Lower lobe of right lung (tissue), 2 donors: ENCODE measurements at places on chromosomes 6 and 20. TPM values are rescaled to one million over a fixed set of nuclear protein-coding genes. Genes with fewer than 3 reads are reported as not detected.
A peak's percentile ranks its signal among the peaks of the same experiment; 100 is the strongest.

- DNase-seq = no peak
- peaks cover 73% of the 10 kb centered on the region for H3K27me3 ChIP-seq
- peaks cover 30% of the 10 kb centered on the region for H3K4me1 ChIP-seq
- peak overlapping the region; percentile 56 for H3K4me3 ChIP-seq
- no peaks in the 10 kb centered on the region for H3K36me3 ChIP-seq
Measured at GRCh38 chr6:165662041-165662748, 846 bp downstream of the PDE10A start.

GRCh38 chr20:34880215-34880850, 3.9 kb downstream of the ACSS2 start:
- H3K4me3 ChIP-seq = no peak overlapping the region
- no peaks in the 10 kb centered on the region for H3K27me3 ChIP-seq
- H3K36me3 ChIP-seq = peaks cover 27% of the 10 kb centered on the region
- no peak overlapping the region for H3K27ac ChIP-seq

- no peak overlapping the region for H3K4me3 ChIP-seq
- H3K27ac ChIP-seq = no peak overlapping the region
- peaks cover 11% of the 10 kb centered on the region for H3K4me1 ChIP-seq
- H3K27me3 ChIP-seq = no peaks in the 10 kb centered on the region
Measured at GRCh38 chr6:15523679-15524630, 138.9 kb downstream of the DTNBP1 start.

- no peaks in the 10 kb centered on the region for H3K4me1 ChIP-seq
- H3K27me3 ChIP-seq = peaks cover 57% of the 10 kb centered on the region
- no peak overlapping the region for H3K4me3 ChIP-seq
- no peak overlapping the region for H3K27ac ChIP-seq
- no peaks in the 10 kb centered on the region for H3K36me3 ChIP-seq
Measured at GRCh38 chr20:57069442-57069841, 197.0 kb downstream of the BMP7 start.

DNA sequence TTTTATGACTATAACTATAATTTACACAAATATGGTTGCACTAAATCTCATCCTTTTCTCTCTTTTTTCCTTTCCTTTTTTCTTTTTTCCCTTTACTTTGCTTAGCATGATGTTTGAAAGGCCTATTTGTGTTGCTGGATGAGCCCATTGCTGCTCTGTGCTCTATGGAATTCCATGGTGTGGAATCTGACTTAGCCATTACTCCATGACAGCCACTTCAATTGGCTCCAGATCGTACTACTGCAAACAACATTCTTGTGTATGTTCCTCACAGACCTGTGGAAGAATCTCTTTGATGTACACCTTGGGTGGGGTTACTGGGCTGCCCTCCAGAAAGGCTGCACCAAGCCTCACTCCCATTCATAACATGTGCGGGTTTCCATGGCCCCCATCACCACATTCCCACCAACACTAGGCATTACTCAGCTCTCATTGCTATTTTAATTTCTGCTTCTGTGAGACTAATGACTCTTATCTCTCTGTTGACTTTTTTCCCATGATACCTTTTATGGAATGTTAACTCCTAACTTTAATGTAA, 979.0 kb downstream of the KIF16B start:
- H3K27me3 ChIP-seq = no peaks in the 10 kb centered on the region
- DNase-seq = no peak
- H3K4me1 ChIP-seq = no peaks in the 10 kb centered on the region
- H3K36me3 ChIP-seq = no peaks in the 10 kb centered on the region

DNA sequence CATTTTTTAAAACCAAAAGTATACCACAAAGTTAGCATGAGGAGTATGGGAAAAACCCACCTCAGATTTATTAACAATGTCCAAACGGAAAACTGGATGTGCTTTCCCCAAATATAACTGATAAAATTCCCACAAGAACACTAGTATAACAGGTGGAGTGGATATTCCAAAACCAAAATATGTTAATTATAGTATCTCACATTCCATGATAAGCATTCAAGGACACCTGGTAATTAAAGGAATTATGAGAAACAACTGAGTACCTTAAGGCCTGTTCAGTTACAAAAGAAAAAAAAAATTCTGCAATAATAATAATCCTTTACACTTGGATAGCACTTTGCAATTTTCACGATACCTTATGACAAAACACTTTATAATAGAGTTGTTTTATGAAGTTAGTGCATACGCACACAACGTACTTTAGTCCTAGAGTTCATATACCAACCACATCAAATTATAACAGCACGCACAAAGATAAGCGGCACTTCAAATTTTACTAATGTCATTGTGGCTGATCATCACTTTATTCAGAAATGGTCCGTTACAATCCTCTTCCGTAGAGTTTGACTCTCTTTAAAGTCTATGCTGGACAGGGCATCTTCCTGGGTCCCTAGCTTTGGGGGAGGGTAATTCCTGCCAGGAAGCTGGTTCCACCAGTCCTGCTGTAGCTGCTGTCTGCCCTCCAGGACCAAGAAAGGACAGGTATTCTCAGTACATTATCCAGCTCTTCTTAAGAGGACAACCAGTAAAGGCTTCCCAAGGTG, 1.7 kb downstream of the CDK19 start:
- peak overlapping the region; percentile 96 for H3K4me3 ChIP-seq
- peaks cover 13% of the 10 kb centered on the region for H3K4me1 ChIP-seq
- peak overlapping the region; percentile 96 for H3K27ac ChIP-seq
- no peaks in the 10 kb centered on the region for H3K27me3 ChIP-seq
- no peaks in the 10 kb centered on the region for H3K36me3 ChIP-seq
- DNase-seq = no peak

- H3K4me3 ChIP-seq = no peak overlapping the region
- H3K36me3 ChIP-seq = no peaks in the 10 kb centered on the region
- peak; percentile 48 for DNase-seq
- H3K27me3 ChIP-seq = no peaks in the 10 kb centered on the region
Measured at GRCh38 chr20:23136893-23137745, 51.0 kb upstream of the CD93 start.

- H3K27ac ChIP-seq = no peak overlapping the region
- H3K4me1 ChIP-seq = no peaks in the 10 kb centered on the region
Measured at GRCh38 chr6:66291905-66292304, 584.9 kb upstream of the EYS start.

GRCh38 chr20:16569246-16570153, 3.7 kb downstream of the KIF16B start:
- peaks cover 40% of the 10 kb centered on the region for H3K4me1 ChIP-seq
- no peak for DNase-seq
- no peaks in the 10 kb centered on the region for H3K36me3 ChIP-seq
- no peaks in the 10 kb centered on the region for H3K27me3 ChIP-seq
- H3K27ac ChIP-seq = peak overlapping the region; percentile 39

YIPF3 gene
- total RNA-seq = 103 TPM

KIFC1 gene
- 2.7 TPM for total RNA-seq

PXDC1 gene
- 50.9 TPM for total RNA-seq

GNAS-AS1 gene
- 0.97 TPM for total RNA-seq

MYH7B gene
- total RNA-seq = 0.56 TPM

HDGFL1 gene
- total RNA-seq = not detected
